ENCODE measurements at places on chromosomes 13 and 19.

DNA sequence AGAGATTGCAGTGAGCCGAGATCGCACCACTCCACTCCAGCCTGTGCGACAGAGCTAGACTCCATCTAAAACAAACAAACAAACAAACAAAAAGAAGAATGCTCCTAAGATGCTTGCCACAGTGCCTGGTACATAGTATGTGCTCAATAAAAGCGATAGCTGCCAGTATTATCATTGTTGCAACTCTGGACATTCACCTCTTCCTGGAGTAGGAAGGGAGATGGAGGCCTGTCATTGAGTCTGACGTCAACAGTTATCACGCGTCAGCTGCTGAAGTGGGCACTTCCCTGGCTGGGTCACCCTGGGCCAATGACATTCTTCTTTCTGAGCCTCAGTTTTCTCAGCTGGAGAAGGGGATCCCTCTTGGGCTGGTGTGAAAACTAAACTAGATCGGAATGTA lies 4.2 kb upstream of the PLAUR start:
- DNase-seq, result no peak

DNA sequence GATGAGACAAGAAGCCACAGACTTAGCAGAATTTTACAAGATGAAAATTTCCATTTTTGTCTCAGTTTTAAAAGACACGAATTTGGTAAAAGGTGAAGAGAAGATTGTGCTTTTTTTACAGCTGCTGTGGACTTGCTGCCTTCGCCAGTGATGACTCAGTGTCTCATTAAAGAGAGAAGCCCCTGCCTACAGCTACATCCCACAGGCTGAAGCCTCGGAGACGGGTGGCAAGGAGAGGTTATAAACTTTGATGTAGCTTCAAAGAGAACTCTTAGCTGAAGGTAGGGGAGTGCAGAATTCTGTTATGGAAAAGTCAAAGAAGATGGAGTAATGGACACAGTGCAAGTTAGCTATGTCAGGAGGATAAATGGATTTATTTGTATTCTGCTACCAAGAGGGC lies 683.4 kb upstream of the ARGLU1 start:
- DNase-seq, result no peak

DNA sequence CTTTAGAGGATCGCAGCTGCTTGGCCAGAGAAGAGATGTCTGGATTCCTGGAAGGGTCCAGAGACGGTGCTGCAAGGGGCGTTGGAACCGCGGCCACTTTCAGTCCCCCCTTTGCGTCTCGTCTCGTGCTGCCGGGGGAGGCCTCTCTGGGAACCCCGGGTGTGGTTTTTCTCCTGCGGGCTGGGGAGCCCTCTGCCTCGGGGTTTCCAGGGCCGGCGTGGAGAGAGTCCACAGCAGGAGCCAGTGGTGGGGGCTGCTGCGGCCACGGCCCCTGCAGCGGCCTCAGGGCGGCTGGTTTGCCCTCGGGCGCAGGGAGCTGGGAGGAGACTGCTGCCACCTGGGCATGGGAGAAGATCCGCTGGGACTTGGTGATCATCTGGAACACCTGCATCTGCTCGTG lies 28.5 kb downstream of the ZNF541 start:
- DNase-seq, result no peak

GRCh38 chr13:59954601-59955000 lies 209.1 kb downstream of the DIAPH3 start:
- DNase-seq, result no peak

- DNase-seq, result no peak
These were observed 22.6 kb downstream of the CYP2A6 start for GRCh38 chr19:40827386-40828247.

GRCh38 chr19:1131718-1132551 lies 28.1 kb downstream of the GPX4 start:
- peak; percentile 64 for DNase-seq

GRCh38 chr13:52414051-52414450 lies 8.1 kb upstream of the THSD1 start:
- DNase-seq, result no peak

DNA sequence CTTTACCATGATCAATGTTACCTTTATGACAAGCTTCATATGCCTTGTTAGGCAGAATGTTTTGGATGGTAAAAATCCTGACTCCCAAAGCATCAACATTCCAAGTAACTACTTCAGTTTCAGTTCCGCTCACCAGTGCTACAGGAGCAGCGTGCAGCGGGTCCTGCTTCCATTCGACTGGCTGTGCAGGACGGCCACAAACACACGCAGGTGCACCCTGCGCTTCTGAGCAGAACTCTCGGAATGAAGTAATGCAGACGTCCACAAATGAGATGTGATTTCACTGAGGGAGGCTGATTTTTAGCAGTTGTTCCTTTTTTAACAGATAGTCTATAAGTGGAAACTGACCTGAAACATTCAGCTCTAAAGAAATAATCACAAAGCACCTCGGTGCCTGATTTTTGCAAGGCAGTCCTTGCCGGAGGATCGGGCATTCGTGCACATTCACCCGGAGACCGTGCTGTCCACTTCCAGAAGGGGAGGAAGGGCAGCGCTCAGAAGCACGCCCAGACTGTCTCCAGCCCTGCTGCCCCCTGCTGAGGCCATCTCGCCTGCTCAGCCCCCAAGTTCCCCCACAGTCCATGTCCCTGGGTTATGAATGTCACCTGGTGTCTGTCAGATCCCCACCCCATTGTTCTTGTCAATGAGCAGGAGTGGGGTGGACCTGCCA lies 85.8 kb downstream of the RAB20 start:
- no peak for DNase-seq

DNA sequence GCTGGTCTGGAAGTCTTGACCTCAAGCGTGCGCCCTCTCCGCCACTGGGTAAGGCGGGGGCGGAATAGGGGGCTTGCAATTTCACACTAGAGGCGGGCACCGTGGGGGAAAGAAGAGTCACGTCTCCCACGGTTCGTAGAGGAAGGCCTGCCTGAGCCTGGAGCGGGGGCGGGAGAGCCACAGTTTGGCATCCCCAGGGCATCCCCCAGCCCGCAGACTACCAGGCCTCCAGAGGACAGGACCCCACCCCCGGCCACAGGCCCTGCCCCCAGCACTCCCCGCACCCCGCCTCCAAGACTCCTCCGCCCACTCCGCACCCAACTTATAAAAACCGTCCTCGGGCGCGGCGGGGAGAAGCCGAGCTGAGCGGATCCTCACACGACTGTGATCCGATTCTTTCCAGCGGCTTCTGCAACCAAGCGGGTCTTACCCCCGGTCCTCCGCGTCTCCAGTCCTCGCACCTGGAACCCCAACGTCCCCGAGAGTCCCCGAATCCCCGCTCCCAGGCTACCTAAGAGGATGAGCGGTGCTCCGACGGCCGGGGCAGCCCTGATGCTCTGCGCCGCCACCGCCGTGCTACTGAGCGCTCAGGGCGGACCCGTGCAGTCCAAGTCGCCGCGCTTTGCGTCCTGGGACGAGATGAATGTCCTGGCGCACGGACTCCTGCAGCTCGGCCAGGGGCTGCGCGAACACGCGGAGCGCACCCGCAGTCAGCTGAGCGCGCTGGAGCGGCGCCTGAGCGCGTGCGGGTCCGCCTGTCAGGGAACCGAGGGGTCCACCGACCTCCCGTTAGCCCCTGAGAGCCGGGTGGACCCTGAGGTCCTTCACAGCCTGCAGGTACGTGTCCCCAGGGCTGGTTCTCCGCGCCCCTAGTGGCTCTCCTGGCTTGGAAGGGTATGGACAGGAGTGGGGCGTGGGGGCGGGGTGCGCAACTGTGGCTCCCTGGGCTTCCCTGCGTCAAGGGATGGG lies at the start of gene ANGPTL4:
ANGPTL4 (plus strand) TSS at position 353 of the 969 bp plus-strand sequence; CDS start at position 520, 167 bp downstream.
- peak; percentile 9 for DNase-seq

DNA sequence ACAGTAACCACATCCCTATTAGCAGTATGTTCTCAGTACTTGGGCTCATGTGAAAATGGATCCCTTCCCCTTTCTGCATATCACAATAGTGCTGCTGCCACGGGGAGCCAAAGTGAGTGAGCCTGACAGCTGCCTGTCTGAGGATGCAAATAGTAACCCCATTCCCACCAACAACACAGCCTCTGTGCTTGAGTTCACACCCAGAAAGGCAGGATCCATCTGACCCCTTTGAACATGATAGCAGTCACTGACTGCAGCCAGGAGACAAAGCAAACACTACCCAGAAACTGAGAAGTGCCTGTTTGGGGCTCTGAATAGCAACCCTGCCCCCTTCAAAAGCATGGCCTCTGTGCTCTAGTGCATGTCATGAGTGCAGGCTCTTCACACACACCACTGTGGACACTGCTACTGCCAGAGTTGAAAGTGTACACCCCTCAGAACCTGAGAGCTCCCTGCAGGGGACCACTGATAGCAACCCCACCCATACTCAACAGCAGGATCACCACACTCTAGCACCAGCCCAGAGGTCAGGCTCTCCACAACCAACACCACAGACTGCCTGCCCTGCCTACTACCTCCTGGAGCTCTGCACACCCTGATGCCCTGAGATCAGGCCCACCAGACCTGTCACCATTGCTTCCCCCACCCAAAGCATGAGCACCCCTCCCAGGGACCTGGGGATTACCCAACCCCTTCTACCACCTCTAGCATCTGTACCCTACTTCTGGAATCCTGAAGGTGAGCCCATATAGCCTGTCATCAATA lies 1563.5 kb upstream of the PRR20A start:
- no peak for DNase-seq

GRCh38 chr19:29528946-29529645 lies 3.3 kb downstream of the VSTM2B start:
- DNase-seq, result no peak

GRCh38 chr13:96650301-96650886 lies 343.9 kb downstream of the OXGR1 start:
- DNase-seq, result no peak

- no peak for DNase-seq
These were observed 458.4 kb downstream of the KLF12 start for GRCh38 chr13:73675821-73676220.

- no peak for DNase-seq
These were observed 3.7 kb upstream of the FCER2 start for GRCh38 chr19:7705387-7706187.

DNA sequence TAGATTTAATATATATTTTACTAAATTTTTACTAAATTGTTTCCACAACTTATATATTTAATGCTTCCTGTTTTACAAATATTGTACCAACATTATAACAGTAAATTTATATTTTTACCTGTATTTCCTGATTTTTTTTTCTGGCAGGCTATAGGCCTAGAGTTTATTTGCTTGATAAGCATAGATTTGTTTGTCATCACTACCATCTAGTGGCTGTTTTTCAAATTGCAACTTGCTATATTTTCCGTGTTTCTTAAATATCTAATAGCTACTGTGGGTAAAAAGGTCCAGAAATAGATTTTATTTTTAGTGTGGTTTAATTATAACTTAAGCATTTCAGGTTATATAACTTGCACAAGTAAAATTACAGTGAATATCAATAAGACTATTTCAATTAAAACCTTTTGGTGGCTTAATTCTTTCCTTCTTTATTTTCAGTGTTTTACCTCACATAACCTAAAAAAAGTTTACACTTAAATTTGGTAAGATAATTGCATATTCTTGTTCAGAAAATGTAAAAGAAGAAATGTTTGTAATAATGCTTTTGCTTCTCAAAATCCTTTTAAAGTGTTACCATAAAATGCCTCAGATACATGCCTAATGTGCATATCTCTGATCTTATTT lies 60.6 kb downstream of the NDFIP2 start:
- no peak for DNase-seq

DNA sequence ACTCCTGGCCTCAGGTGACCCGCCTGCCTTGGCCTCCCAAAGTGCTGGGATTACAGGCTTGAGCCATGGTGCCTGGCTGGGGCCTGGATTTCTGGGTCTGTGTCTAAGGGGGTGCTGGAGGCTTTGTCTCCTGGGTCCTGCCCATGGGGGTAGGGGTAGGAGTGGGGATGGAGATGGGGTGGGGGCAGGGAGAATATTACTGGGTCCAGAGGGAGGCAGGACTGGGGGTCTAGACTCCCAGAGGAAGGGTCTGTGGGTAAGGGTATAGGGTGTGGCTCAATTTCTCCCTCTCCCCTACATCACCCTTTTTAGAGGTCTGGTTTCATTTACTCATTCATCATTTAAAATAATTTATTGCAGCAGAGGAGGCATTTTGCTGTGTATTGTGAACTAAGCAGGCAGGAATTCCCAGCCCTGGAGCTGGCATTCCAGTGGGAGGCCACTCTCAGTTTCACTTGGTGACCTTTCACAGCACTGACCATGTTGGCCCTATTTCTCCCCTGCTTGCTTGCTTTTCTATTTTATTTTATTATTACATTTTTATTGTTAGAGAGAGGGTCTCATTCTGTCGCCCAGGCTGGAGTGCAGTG lies 810 bp upstream of the NFKBID start:
- no peak for DNase-seq

DNA sequence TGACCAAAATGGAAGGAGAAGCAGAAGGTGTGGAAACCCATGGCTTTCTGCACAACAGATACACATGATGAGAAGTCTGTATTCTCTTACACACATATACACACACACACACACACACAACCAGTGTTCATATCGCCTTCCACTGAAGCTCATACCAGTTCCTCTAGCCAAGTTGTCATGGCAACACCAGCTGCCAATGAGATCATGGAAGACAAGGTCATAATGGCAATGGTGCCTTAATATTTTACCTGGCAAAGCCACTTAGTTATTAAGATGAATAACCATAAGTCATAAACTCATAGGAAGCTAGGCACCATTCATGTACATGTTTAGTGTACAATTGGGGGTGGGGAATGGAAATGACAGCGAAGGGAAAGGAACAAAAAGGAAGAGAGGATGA lies 2.6 kb upstream of the DHRS12 start:
- no peak for DNase-seq

DNA sequence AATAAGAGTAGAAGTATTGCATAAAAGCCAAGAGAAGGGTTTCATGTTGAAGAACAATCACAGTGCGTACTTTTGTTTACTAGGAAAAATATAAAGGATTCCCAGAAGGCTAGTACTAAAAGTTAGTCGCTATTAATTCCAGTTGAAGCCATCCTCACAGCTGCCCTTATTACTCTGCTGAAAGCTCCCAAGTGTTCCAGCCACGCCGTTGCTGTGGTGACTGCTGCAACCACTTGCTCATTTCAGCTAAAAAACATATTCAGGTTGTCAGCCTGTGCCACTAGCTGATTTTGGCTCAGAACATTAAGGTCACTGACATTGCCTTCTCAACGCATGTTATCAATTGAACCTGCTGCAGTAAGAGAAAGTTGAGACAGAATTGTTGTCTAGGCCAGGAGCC lies 87.1 kb upstream of the FNDC3A start:
- no peak for DNase-seq

DNA sequence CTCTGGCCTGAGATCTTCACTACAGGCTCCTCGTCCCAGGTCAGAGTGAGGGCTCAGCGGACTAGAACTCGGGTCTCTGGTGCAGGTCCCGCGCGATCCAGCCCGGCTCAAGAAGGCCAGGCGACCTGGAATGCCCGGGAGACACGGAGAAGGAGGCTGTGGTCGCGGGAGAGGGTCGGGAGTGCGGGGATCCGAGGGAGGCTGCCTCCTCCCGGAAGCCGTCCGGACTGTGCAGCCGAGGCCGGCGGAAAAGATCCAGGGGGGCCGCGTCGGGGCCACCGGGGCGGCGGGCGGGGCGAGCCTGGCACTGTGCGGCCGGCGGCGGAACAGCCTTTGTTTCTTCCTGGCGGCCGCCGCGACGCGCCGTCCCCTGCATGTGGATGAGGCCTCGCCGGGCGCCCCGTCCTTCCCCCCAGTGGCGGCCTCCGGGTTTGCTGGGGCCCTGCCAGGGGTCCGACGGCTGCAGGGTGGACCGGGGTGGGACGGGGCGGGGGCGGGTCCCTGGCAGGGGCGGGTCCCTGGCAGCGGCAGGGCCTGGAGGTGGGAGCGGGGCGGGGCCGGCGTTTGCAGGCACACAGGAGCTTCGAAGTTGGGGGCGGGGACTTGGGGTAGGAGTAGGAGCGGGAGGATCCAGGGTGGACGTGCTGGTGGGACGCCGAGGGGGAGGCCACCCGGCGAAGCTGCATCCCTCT lies 1.0 kb upstream of the SLC7A10 start:
- no peak for DNase-seq

- DNase-seq, result no peak
These were observed 573.8 kb upstream of the MIR17HG start for GRCh38 chr13:90773681-90774080.

Data from stimulated activated CD8-positive, alpha-beta memory T cell treated with anti-CD3 and anti-CD28 coated beads, Interleukin-4, amount 100 ng/mL, for 1 hour (primary cell).